Occipital lobe (tissue), 3 donors: ENCODE measurements at places on chromosomes 7 and 10.

GRCh38 chr7:107693396-107693795 is 32.8 kb downstream of the SLC26A4 start:
- no peak for DNase-seq

DNA sequence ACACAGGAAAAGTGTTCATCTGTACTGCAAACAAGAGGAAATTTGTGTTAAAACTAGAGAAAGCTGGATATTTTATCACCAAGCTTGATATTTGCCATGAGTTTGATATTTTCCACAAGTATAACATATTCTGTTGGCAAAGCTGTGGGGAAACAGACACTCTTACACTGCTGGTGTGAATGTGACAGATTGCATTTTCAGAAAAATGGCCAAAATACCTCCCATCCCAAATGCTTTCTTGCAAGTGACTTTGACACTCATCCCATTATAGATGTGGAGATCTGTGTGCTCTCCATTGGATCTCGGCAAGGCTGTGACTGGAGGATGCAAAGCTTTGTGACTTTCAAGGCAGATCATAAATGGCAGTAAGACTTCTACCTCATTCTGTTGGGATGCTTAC is 30.5 kb downstream of the ZNF713 start:
- DNase-seq = no peak

- DNase-seq = no peak
These were observed 54.5 kb upstream of the CD36 start for GRCh38 chr7:80583901-80584300.

DNA sequence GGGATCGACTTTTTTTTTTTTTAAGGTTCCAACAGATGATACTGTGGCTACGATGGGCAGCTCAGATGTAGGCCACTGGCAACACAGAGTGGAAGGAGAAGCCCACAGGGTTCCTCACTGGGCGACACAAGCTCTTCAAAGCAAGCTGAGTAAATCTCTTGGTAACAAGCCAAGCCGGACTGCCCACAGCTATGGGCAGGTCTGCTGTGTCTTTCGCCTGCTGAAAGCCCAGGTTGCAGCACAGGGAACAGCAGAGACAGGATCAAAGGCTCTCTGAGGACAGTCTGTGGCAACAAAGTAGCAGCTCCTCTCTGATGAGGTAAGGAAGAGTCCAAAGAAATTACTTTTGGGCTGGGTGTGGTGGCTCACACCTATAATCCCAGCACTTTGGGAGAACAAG is 83.6 kb downstream of the KCNMA1 start:
- DNase-seq = no peak

DNA sequence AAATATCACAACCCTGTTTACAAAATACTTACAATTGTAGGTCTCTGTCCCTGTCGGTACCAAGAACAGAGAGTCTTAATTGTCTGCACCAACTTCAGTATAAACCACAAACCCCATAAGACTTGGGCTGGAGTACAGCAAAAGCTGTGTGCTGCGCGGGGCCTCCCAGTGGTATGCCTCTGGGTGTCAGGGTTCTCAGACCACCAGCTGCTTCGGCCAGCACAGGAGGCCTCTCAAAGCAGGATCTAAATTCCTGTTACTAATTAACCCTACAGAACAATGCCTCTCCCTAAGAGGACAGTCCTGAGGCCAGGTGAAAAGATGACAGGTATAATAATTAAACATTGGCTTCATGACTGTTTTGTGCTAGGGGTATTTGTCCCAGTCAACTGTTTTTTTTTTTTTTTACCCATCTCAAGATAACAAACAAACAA is 957 bp upstream of the SVIL start:
- no peak for DNase-seq

- no peak for DNase-seq
These were observed 25.0 kb downstream of the VTI1A start for GRCh38 chr10:112471878-112472487.

DNA sequence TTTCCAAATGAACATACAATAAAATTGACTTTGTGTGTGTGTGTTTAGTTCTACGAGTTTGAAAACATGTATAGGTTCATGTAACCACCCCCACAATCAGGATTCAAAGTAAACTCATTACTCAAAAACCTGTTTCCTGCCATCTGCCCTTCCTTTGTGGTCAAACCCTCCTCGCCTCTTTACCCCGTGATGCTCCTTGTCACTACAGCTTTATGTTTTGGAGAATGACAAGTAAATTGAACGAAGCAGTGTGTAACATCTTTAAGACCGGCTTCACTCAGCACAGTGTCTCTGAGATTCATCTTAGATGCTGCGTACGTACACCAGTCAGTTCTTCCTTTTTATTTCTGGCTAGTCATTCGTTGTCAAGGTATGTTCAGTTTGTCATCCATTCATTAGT is 54.6 kb upstream of the MKI67 start:
- no peak for DNase-seq

DNA sequence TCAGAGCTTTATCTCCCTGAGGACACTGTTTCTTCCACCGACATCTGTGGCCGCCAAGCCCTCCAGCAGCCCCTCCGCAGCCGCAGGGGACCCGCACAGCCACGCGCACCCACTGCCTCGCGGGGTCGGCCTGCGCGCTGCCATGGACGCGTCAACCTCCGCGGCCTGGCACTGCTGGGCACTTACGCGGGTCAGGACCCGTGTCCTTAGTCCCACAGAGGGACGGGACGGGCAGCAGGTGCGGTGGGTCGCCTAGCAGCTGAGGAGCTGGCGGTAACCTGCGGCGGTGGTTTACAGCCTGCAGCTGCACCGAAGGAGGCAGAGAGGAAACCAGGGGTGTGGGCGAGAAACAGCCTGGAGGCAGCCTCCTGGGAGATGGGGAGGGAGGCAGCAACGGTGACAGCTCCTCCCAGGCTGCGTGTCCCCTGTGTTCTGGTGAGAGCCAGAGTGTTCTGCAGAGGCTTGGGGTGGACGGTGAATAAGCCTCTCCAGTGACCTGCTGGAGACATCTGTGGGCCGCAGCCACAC is 61.3 kb downstream of the SEC61G start:
- DNase-seq = no peak

- DNase-seq = no peak
These were observed 5.0 kb upstream of the CALML5 start for GRCh38 chr10:5504146-5505072.

DNA sequence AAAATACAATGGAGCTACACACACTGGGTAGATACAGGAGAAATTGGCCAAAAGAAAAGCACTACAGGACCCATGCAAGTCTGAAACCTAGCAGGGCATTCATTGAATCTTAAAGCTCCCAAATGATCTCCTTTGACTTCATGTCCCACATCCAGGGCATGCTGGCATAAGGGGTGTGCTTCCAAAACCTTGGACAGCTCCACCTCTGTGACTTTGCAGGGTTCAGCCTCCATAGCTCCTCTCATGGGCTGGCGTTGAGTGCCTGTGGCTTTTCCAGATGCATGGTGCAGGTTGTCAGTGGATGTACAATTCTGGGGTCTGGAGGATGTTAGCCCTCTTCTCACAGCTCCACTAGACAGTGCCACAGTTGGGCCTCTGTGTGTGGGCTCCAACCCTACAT is 626.3 kb upstream of the POT1 start:
- DNase-seq = no peak

DNA sequence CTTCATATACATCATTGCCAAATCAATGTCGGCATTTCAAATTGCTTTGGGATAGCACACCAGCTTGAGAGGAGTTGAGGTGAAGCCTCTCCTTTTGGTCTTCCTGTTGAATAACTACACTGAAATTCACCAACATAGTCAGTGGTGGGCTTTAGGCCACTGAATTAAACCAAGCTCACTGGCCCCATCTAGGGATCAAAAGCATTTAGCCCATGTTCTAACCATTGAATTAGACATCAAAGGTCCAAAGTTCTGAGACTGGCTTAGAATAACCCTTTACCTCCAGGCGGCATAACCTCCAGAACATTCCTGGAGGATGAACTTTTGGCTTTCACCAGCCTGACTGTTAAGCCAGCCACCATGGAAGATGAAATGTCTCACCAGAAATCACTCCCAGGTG is 54.6 kb downstream of the BPGM start:
- DNase-seq = no peak

- no peak for DNase-seq
These were observed 277.3 kb upstream of the SEMA3D start for GRCh38 chr7:85464042-85464651.

GRCh38 chr7:24346129-24346528 is 62.1 kb downstream of the NPY start:
- DNase-seq = no peak

DNA sequence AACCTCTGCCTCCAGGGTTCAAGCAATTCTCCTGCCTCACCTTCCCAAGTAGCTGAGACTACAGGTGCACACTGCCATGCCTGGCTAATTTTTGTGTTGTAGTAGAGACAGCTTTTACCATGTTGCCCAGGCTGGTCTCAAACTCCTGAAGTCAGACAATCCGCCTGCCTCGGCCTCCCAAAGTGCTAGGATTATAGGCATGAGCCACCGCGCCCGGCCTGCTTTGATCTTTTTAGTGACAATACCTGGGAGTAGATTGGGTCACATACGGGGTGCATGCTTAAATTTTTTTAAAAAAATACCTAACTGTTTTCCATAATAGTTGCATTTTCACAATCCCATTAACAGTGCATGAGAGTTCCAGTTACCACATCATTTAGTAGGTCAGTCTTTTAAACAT is 47.7 kb downstream of the CCDC71L start:
- DNase-seq = no peak

DNA sequence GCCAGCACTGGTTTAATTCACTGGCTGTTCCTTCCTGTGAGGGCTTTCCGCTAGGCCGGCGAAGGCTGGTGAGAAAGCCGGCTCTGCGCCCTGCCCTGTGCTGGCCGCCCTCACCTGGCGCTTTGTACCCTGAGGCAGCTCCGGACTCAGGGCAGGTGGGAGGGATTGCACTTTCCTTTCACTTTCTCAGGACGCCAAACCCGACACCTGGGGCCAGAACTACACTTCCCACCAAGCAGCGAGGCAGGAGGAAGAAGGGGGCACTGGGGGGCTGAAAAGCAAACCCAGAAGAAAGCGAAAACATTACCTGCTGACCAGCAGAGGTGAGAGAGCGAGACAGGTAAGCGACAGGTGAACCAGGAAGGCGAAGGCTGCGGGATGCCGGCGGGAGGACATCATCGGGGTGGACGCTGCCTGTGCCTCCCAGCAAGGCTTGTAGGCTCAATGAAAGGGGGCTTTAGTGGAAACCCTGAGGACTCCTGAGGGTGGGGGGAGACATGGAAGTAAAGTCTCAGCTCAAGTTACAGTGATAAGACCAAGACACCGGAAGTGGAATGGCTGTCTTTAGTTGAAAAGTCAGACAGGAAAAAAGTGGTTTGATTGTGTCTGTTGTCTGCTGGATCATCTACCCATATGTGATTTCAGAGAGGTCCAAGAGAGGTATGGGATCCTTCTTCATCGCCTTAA is at the start of gene RAB19:
Gene RAB19 (plus strand): TSS at position 181 of the 687 bp plus-strand sequence. CDS start 3,589 bp downstream, outside the sequence.
- no peak for DNase-seq

DNA sequence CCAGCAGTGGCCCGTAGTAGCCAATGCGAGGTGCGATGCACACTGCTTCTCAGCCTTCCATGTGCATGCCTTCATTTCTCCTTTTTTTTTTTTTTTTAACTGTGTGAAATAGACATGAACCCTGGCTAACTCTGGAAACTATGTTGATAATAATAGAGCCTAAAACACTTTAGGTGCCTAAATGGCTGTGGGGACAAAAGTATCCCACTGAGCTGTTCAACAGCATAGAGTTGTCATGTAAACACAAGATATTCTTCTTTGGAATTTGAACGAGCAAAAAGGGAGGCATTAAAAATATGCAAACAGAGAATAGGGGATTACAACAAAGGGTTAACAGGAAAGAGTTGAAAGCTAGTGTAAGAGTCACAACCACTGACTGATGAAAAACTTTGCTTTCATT is 162.1 kb upstream of the NOBOX start:
- DNase-seq = no peak

DNA sequence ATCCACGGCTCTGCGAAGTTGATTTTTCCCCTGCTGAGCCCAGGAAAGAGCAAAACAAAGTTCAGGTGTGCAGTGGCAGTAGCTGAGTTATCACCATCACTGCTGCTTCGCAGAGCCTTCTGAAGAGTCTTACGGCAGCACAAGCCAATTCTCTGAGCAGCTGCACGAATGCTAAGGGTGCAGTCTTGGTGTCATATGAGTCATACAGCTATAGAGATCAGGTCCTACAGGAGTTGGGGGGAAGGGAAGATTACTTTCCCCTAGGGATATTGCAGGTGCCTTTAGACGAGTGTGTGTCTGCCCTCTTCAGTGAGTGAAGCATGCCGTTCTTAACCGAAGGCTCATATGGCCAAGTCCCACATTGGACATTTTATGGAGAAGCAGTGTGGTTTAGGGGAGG is 227.8 kb downstream of the CELF2 start:
- DNase-seq = no peak

- DNase-seq = no peak
These were observed 87.8 kb downstream of the DYNC2I1 start for GRCh38 chr7:158944195-158944594.

DNA sequence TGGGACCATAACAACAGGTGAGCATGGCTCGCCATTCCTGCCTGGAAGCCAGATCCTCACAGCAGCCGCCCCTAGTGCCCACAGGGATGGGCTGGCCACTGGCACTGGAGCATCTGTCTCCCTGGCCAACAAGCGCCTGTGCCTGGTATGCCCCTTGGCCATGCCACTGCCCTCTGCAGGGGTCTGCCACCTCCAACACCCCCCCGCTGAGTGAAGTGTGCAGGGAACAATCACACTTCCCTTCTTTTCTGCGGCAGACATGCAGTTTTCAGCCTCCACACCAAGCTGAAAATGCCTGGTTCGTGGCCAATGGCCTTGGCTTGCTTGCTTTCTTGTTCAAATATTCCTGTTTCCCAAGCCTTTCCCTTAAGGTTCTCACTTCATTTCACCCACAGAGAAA is 50.7 kb downstream of the HSPA12A start:
- DNase-seq = no peak

DNA sequence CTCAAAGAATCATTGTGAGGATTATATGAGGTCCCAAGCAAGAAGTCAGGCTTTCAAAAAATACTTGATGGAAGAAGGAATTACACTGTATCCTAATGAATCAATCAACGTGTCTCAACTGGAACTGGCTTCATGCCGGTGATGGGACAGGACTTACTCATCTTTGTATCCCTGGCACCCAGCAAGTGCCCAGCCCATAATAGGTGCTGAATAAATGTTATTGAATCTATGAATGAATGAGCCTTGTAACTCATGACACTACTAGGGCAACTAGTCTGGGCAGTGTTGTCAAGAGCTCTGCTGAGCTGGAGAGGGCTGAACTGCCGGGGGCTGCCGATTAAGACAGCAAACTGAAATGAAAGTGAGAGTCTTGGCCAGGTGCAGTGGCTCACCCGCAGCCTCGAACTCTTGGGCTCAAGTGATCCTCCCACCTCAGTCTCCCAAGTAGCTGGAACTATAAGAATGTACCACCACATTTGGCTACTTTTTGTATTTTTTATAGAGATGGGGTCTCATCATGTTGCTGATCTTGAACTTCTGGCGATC is 87.2 kb upstream of the KIF5B start:
- no peak for DNase-seq

- no peak for DNase-seq
These were observed 2.6 kb downstream of the FAM241B start for GRCh38 chr10:69632516-69633199.

GRCh38 chr7:27064159-27064558 is 31.6 kb downstream of the HOXA1 start:
- no peak for DNase-seq

- DNase-seq = no peak
These were observed 22.7 kb downstream of the TWIST1 start for GRCh38 chr7:19094598-19095352.
